Aorta (tissue), 5 donors: ENCODE measurements at places on chromosomes 3 and 15.

DNA sequence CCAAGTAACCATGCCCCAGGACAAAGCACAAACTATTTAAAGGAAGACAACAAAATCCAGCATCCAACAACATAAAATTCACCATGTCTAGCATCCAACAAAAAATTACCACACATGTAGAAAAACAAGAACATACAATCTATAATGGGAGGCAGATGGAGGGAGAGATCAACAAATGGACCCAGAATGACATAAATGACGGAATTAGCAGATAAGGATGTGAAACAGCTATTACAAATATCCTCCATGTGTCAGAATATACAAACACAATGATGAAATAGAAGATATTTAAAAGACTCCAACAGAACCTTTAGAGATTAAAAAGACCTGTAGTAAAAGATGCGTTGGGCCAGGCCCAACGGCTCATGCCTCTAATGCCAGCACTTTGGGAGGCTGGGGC, 10.8 kb downstream of the LYSMD4 start:
- no peak for DNase-seq

DNA sequence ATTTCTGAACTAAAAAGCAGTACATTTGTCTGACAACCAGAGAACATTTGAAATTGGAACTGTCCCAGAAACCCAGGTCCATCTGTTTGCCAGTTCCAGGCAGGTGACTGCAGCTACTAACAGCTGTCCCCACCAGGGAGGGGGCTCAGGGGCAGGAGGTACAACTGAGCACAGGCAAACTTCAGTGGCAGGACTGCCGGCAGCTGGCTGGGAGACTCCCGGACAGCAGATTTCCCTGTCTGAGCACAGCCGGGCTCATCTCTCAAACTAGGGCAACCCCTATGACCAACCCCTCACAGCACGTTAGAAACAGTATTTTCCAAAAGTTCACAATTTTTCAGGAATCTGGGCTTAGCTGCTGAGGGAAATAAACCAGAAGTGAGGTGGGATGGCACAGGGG, 88.8 kb downstream of the MEGF11 start:
- DNase-seq: no peak

DNA sequence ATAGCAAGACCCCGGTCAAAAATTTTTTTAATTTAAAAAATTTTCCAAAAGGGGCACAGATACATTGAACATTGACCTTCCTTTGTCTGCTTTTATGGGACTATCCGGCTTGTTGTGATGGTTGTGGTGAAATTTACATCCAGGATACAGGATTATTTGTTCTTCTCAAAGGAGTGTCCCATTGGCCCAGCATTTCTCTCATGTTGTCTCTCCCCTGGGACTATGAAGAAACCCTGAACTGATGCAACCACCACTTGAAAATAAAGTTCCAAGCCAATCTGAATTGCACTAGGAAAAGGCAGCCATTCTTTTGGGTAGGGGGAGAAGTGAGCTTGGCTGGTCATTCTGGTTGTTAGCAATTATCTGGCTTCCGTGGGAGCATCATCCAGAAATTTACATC, 58.4 kb downstream of the PPARG start:
- DNase-seq: no peak

GRCh38 chr15:25801586-25802284, 61.4 kb downstream of the ATP10A start:
- DNase-seq: no peak

GRCh38 chr3:122255757-122256439, 69.2 kb upstream of the CSTA start:
- no peak for DNase-seq

GRCh38 chr15:100060276-100060926, 281.4 kb downstream of the ADAMTS17 start:
- DNase-seq: no peak

DNA sequence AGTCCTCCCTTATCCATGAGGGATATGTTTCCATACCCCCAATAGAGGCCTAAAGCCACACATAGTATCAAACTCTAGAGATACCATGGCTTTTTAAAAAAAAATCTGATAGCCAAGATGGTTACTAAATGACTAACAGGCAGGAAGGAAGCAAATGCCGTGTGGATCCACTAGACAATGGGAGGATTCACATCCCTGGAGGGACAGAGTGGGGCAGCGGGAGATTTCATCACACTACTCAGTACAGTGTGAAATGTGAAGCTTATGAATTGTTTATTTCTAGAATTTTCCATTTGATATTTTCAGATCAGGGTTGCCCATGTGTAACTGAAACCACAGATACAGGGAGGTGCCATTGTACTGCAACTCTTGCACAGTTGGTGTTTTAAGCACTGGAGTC, 826.6 kb downstream of the SQOR start:
- no peak for DNase-seq

GRCh38 chr3:47865192-47865591, 62.3 kb downstream of the DHX30 start:
- no peak for DNase-seq

DNA sequence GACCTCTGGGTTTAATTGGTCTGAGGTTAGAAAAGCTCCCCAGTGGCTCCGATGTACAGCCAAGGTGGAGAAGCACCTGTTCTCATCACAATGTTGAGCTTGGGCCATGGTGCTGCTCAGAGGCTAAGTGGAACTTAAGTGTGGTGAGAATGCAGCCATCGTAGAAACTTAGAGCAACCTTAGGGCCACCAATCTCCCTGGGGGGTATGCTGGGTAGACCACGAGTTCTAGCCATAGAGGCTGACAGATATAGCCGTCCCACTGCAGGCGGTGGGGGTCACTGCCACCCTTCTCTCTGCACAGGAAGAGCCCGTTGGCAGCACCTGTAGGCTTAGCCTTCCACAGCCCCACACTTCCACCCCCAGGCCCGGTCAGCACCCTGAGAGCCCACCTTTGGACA, 38.0 kb downstream of the MGLL start:
- DNase-seq: peak; percentile 69

DNA sequence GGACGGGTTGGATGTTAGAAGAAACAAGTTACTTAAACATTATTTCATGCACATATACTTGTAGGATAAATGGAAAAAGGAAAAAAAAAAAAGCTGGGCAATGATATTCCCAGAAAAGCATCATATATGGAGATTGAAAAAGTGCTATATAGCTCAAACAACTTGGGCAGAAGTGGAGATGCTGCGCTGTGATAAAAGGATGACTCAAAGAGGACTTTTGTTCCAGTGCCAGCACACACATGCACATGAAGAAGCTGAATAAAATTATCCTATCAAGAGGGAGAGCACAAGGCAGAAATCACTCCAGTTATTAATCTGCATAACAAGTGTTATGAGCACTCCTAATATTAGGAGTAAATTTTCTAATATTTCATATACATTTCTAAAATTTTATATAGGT, 30.9 kb downstream of the FRMD4B start:
- no peak for DNase-seq

- no peak for DNase-seq
These were observed 37.9 kb downstream of the MLH1 start for GRCh38 chr3:37031096-37031682.

- no peak for DNase-seq
These were observed 37.6 kb downstream of the ZNF148 start for GRCh38 chr3:125337506-125337905.

- no peak for DNase-seq
These were observed 61.4 kb downstream of the TASOR start for GRCh38 chr3:56621681-56622080.

- DNase-seq: no peak
These were observed 3.8 kb upstream of the LARP6 start for GRCh38 chr15:70857562-70858285.

DNA sequence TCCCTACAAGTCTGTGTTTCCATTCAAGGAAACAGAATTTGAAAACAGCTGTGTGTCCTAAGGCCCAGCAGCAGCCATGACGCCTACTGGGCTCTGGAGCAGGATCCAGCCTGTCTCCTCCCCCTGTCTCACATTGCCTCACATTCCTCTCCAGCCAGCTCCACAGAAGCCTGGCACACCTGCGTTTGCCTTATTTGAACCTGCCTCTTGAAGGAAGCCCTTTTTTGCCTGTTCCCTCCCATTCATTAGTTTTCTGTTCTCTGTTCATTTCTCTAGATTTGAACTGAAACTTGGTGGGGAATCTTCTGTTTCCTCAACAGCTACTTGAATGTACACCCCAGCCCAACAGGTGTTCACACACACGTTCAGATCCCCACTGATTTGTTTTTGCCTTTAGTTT, 890.5 kb downstream of the TUSC7 start:
- DNase-seq: no peak

DNA sequence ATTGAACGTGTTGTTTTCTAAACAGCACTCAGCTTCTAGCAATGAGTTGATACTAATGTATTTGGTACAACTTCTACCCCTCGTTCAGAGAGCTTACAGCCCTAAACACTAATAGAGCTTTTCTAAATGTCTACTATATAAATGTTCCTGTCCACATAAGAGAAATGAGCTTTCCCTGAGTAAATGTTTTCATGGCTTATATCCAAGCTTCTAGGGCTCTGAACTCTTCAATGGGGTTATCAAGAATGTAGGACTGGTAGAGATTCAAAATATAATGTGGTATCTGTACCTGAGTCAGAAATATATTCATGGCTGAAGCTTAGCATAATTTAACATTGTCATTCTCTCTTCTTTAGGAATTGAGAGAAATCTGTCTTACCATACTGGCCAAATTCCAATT, 73.4 kb downstream of the SERPINI1 start:
- no peak for DNase-seq
